Fibroblast of mammary gland (primary cell): ENCODE measurements at places on chromosomes 12 and 14.

DNA sequence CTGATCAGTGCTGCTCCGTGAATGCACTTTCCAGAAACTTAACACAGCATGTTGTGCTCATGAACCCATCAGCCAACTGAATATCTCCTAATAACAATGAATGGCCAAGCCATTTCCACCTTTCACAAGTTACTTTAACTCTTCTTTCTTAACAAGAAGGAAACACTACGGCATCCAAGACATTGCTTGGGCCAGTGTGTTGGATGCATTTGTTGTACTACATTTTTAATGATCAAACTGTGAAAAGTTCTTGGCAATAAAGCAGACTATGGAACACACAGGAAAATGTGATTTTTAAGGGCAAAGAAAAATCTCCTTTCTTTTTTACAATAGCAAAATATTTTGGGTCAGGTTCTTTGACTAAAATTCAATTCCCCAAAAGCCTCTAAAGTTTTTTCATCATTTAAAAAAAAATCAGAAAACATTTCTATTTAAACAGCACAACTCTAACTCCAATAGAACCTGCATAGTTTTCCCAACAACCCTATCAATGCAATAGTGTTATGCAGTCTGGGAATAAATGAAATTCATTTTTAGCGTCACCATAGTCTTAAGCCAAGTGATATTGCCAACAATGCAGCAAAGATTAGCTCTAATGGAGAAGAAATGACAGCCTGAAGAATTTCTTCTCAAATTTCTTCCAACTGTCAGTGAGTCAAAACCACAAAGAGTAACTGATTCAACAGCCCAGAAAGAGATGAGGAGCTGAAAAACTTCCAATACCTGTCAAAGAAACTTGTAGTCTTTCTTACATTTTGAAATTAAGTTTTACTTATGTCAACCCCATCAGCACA, 50.7 kb upstream of the PTPRR start:
- peak; percentile 82 for DNase-seq

- no peak for DNase-seq
Observed at GRCh38 chr12:115470526-115470925, 786.6 kb upstream of the TBX3 start.

GRCh38 chr14:90397425-90398314, 841 bp downstream of the CALM1 start:
- DNase-seq: peak; percentile 33

- no peak for DNase-seq
Observed at GRCh38 chr12:123075087-123075645, 75.7 kb downstream of the PITPNM2 start.

- no peak for DNase-seq
Observed at GRCh38 chr12:128268379-128268995, 1.5 kb downstream of the TMEM132C start.

DNA sequence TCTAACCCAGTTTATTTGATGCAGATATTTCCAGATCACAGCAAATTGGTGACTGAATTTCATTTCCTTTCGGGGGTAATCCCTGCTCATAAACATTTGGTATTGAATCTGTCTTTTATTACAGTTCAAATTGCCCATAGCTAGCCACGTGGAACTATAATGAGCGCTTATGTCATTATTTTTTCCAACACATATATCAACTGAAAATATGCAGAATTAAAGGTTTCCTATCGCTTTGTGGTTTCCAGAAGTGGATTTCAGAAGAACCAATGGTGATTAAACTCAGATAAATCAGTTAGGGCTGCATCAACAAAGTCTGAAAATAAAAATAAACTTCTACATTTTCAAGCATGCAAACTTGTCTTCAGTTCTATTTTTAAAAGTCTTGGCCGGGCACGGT, 111.9 kb downstream of the PIK3C2G start:
- DNase-seq: no peak

DNA sequence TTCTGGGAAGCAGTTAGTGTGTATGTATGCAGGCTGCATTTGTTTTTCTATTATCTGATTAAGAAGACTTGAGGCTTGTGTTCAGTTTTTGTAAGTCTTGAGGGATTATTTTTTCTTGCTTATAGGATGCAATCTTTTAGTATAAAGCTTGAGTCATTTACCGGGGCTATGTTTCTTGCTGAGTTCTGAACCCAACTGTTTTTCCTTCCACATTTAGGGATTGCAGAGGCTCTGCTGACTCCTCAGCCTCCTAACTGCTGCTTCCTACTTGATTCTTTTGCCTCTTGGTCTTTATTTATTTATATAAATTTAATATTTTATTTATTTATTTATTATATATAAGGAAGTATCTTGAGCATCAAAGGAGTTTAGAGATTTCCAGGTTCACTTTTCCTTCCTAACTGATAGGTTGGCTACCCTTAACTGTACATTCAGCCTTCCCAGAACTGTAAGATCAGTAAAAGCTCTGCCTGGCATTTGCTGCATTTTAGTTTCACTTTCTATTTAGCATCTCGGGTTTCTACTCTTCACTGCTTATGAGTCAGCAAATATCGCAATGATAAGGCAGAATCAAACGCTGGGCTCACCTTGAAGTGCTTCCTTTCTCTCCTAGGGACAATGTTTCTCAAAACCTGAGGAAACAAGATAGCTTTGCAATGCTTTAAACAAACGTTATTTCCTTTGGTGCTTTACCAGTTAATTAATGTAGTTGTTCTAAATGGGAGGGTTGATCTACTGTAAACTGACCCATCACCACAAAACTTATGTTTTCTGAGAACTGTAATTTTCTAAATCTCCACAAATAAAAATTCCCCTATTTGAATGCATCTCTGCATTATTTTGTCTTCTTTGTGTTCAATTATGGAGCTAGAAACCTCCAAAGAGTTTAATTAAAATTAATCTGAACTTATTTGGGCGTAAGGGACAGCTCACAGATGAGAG, 1183.7 kb upstream of the TMEM132C start:
- peak; percentile 84 for DNase-seq

- DNase-seq: peak; percentile 6
Observed at GRCh38 chr14:63677891-63678379, 36.3 kb upstream of the WDR89 start.

DNA sequence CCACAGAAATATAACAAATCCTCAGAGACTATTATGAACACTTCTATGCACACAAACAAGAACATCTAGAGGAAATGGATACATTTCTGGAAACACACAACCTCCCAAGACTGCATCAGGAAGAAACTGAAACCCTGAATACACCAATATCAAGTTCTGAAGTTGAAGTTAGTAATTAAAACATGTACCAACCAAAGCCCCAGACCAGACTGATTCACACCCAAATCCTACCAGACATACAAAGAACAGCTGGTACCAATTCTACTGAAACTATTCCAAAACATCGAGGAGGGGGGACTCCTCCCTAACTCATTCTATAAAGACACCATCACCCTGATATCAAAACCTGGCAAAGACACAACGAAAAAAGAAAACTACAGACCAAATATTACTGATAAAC, 114.7 kb upstream of the CCDC175 start:
- no peak for DNase-seq

DNA sequence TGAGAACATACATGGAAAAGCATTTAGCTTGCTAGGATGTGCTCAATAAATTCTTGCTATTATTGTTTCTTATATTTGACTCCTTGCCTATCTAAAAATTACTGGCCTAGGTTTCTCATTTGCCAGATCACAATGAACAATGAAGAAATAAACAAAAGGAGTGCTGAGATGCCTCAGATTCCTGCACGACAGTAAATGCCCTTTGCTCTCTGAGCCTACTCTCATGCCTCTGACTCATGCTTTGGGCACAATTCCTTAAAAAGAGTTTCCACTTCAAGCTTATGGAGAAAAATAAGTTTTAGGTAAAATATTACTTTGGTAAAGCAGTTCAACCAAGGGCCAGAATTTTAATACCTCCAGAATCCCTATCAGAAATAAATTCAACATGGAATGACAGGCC, 30.9 kb downstream of the GRIN2B start:
- no peak for DNase-seq

DNA sequence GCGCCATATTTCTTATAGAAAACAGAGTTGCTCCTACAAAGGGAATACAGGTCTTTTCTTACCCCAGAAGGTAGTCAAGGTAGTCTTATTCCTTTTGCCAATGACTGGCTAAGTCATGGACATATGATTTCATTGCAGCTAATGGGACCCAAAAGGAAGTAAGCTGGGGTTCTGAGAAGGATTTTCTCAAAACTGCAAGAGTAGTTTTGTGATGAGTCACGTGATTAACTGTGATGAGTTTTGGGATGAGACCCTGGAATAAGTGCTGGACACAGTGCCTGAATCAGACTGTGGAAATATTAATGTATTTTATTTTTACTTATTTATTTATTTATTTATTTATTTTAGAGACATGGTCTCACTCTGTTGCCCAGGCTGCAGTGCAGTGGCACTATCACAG, 13.4 kb upstream of the NIN start:
- no peak for DNase-seq

- peak; percentile 81 for DNase-seq
Observed at GRCh38 chr12:92028441-92028709, 117.3 kb downstream of the BTG1 start.
